Activated CD8-positive, alpha-beta memory T cell treated with anti-CD3 and anti-CD28 coated beads for 36 hours (primary cell): ENCODE measurements at places on chromosomes 5 and 9. TPM values are rescaled to one million over a fixed set of nuclear protein-coding genes. Genes with fewer than 3 reads are reported as not detected.

Gene PIP5K1B
- total RNA-seq: 2.3 TPM

Gene AQP3
- 1.6 TPM for total RNA-seq

Gene TEX10
- total RNA-seq: 35.3 TPM

Gene C5orf52
- total RNA-seq: not detected

Gene GABBR2
- not detected for total RNA-seq

Gene FLT4
- total RNA-seq: 4.2 TPM

Gene DMRT3
- total RNA-seq: not detected

Gene NCS1
- total RNA-seq: 21.8 TPM

Gene MAPK9
- 46.3 TPM for total RNA-seq

Gene BSPRY
- total RNA-seq: 6.1 TPM

Gene SRD5A1
- total RNA-seq: 16.9 TPM

Gene IFNE
- not detected for total RNA-seq

Gene SLC2A8
- 5.3 TPM for total RNA-seq

Gene TMEM215
- total RNA-seq: not detected

Gene DMRT2
- not detected for total RNA-seq

Gene SLCO4C1
- total RNA-seq: 0.11 TPM

Gene LCN1
- total RNA-seq: not detected

Gene GFI1B
- total RNA-seq: not detected

Gene MYMK
- total RNA-seq: not detected

Gene HK3
- not detected for total RNA-seq

Gene ALDH1B1
- total RNA-seq: 33.8 TPM

Gene TLN1
- total RNA-seq: 235 TPM

Gene OR1Q1
- total RNA-seq: not detected

Gene GPR150
- 0.38 TPM for total RNA-seq

Gene POU5F2
- 0.38 TPM for total RNA-seq

Gene FRRS1L
- total RNA-seq: not detected

Gene SLC46A2
- not detected for total RNA-seq

Gene ARID3C
- 0.34 TPM for total RNA-seq

Gene LHX3
- not detected for total RNA-seq

Gene BTNL3
- total RNA-seq: not detected

Gene LAMC3
- total RNA-seq: 0.19 TPM

Gene SLC23A1
- total RNA-seq: 0.40 TPM

Gene RAB14
- 68.9 TPM for total RNA-seq

Gene PCDHGA8
- not detected for total RNA-seq

Gene SHISAL2B
- total RNA-seq: not detected

Gene CNOT6
- total RNA-seq: 39.1 TPM

Gene HABP4
- 16.0 TPM for total RNA-seq

Gene ARAP3
- 7.0 TPM for total RNA-seq

Gene GDF9
- 0.23 TPM for total RNA-seq

Gene EFNA5
- not detected for total RNA-seq

Gene FCN2
- not detected for total RNA-seq
